ENCODE measurements at places on chromosomes 2 and 18.

- no peak for DNase-seq
Observed at GRCh38 chr2:104312684-104313083, 541.2 kb upstream of the POU3F3 start.

- DNase-seq: no peak
Observed at GRCh38 chr2:221562226-221562625, 9.9 kb downstream of the EPHA4 start.

DNA sequence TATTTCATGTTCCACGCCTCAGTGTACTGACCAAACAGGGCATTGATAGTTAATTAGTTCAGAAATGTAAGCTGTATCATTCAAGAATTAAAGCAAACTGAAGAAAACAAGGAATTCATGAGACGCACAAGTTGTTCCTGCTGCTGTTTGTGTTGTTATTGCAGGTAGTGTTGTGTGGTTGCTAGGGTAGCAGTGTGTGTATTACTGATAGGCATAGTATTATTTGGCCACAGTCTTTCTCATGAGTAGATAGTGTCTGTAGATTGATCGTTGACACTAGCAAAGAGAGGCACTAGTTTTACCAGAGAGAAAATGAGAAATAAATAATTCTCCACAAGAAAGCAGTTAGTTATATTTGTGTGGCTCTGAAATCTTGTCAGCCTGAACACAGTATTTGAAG, 548.6 kb downstream of the LRP1B start:
- no peak for DNase-seq

- DNase-seq: no peak
Observed at GRCh38 chr2:64799592-64800252, 146.0 kb upstream of the SERTAD2 start.

GRCh38 chr18:21979171-21979560, 190.2 kb upstream of the GATA6 start:
- no peak for DNase-seq

DNA sequence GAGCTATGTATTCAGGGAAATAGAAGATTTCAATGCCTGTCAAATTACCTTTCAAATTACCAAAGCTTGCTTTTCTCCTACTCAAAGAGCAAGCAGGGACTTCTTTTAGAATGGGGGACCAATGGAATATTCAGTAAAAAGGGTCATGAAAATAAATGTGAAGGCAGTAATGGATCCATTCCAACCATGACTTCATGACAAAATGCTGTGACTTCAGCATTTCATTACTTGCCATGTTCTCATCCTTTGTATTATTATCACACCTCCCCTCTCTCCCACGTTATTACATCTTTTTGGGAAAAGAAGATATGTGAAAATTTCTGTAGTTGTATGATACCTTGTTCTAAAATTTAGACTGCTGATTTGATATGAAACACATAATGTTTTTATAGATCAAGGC, 864.0 kb upstream of the FSHR start:
- DNase-seq: no peak

GRCh38 chr2:130332271-130333073, 10.2 kb upstream of the IMP4 start:
- peak; percentile 33 for DNase-seq
